ENCODE measurements at places on chromosomes 12 and 14. TPM values are rescaled to one million over a fixed set of nuclear protein-coding genes. Genes with fewer than 3 reads are reported as not detected.

- DNase-seq: no peak
Measured at GRCh38 chr12:46065412-46066166, 75.2 kb upstream of the SCAF11 start.

DNA sequence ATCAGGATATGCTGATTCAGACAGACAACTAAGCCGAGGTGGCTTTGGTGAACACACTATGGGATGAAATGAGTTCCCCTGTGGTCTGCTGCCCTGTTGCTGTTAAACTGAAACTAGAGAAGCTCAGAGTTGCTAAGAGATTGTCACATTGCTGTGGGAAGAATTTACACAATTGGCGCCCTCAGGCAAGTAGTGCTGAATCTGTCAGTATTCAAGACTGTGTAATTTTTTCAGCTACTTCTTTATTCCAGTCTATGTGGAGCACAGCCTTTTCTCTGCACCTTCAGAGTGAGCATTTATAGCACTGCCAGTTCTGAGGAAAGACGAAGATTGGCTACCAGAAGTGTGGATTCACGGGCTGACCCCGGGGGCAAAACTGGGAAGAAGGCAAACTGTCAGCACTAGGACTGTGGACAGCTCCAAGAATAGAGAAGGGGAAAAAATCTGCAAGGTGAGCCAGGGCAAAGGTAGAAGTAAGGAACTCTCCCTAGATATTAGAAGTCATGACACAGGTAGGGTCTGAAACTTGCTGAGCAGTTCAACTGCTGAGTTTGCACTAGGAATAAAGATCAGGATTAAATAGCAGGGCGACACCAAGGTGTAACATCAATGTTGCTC is 218.8 kb upstream of the TMPO start:
- DNase-seq: peak; percentile 21

GRCh38 chr12:132384916-132385774 is 55.8 kb upstream of the GALNT9 start:
- no peak for DNase-seq

DNA sequence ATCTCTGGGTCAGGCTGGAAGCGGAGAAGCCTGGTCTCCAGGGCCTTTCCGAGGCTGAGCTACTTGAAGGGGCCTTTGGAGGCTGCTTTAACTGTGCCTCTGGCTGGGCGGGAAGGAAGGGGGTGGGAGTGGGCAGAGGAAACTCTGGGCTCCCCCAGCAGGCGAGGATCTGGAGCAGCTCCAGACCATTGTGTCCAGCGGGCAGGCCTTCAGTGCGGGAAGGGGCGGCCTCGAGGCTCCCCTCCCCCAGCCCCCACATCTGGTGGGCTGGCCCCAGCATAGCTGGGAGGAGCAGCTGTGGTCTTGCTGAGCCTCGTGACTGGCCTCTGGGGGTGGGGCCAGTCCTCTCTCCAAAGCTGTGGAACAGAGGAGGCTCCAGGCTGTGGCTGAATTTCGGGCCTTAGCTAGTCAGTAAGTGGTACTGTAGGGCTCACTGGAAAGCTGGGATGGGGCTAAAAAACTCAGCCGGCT is 3.4 kb downstream of the TAMALIN start:
- DNase-seq: peak; percentile 97

GRCh38 chr12:21786041-21786531 is 11.6 kb upstream of the KCNJ8 start:
- DNase-seq: no peak

DNA sequence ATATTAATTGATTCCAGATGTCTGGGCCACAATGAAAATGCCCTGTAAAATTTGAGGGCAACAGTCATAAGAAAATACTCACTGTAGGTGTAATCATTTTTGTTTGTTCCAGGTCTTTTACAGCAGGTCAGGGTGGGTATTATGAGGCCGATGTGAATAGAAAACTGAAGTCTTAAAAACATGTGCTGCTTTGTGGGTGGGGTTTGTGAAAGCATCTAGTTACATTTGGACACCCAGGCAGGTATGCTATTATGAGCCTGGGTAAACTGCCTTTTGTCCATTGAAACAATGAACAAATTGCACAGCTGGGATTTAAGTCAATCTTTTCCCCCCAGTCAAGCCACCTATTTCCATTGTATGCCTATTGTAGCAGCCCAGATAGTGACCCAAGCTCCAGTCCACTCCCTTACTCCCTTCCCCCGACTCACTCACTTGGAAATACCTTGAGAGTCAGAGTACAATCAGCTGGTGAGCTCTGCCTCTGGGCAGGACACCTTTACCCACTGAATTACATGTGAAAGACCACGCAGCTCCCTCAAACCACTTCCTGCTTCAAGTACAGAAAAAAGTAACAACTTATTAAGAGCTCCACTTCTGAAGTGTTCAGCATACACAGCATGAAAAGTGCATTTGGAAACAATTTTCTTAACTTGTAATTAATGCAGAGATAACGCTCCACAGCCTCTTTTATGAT is 1.8 kb downstream of the IGF1 start:
- DNase-seq: peak; percentile 30

DNA sequence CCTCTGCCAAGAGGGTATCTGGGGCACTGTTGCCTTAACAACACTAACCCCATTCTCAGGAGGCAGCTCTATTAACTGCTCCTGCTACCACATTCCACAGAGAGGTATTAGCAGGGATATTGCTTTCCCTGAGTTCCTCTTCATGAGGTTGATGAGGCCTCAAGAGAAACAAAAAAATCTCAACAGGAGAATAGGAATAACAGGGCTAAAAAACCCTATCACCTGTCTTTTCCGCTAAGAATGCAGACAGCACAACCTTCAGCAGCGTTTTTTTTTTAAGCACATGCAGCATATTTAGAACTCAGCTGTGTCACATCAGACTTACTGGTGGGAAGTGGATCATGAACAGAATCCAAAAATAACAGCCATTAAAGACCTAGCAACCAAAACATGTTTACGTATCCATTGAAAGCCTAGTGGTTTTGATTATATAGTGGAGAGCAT is 29.2 kb downstream of the ATF7 start:
- no peak for DNase-seq

- no peak for DNase-seq
Measured at GRCh38 chr12:5884866-5885265, 60.2 kb downstream of the ANO2 start.

GRCh38 chr14:67457782-67458181 is 30.7 kb downstream of the TMEM229B start:
- DNase-seq: peak; percentile 69

DNA sequence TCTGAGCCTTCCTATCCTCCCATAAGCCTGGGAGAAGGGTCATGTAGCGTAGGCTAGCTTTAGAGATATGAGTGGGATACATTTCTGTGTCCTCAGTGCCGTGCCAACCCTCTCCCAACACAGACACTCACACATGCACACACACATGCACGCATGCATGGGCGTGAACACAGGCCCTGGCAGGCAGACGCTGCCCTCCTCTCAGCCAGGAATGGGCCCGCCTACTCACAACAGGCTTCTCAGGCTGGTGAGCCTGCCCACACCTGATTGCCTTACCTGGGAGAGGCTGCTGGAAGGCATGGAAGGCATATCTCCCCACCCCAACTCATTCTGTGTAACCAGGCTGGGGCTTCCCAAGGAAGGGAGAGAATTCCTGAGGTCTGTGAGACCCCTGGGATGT is 12.8 kb upstream of the ACVR1B start:
- no peak for DNase-seq

- no peak for DNase-seq
Measured at GRCh38 chr12:74033531-74033930, 504.1 kb upstream of the ATXN7L3B start.

- DNase-seq: no peak
Measured at GRCh38 chr14:91154851-91155625, 41.2 kb downstream of the DGLUCY start.

GRCh38 chr12:47393403-47393790 is 312.4 kb downstream of the RPAP3 start:
- no peak for DNase-seq

- DNase-seq: no peak
Measured at GRCh38 chr12:94969424-94969823, 34.1 kb downstream of the NDUFA12 start.

PLEKHD1 gene
- 0.10 TPM for total RNA-seq

KRT85 gene
- not detected for total RNA-seq

VDR gene
- total RNA-seq: 0.03 TPM

Data from H7 (cell line).